Activated gamma-delta T cell treated with Interleukin-2 at 50 U/mL for 16 hours (primary cell): ENCODE measurements at places on chromosomes 12 and 14.

DNA sequence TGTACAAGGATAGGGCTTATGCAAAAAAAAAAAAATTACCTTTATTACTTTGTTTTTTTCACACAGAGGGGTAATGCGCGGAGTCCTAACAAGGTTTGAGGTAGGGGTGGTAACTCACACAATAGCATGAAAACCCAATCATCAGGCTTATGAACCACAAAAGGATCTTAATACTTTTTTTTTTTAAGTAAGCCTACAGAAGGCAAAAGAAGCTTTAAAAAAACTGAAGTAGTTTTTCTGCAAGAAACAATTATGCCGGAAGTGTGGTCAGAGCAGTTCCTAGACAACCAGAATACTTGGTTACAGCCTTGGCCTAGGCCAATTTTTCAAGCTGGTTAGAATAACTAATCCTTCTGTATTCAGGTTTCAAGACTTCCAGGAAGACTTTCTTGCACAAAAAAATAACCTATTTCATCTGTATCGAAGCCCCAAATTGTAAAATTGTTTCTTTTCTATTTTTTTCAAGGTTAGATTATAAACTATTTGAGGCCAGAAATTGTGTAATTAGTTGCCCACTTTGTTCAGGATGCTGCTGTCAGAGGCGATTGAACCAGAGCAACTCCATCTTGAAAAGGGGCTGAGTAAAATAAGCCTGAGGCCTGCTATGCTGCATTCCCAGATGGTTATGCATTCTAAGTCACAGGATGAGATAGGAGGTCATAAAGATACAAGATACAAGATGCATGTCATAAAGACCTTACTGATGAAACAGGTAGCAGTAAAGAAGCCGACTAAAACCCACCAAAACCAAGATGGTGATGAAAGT, 1.8 kb upstream of the GNS start:
- no peak for DNase-seq

- no peak for DNase-seq
These were observed 46.1 kb downstream of the CPM start for GRCh38 chr12:68886636-68887572.

DNA sequence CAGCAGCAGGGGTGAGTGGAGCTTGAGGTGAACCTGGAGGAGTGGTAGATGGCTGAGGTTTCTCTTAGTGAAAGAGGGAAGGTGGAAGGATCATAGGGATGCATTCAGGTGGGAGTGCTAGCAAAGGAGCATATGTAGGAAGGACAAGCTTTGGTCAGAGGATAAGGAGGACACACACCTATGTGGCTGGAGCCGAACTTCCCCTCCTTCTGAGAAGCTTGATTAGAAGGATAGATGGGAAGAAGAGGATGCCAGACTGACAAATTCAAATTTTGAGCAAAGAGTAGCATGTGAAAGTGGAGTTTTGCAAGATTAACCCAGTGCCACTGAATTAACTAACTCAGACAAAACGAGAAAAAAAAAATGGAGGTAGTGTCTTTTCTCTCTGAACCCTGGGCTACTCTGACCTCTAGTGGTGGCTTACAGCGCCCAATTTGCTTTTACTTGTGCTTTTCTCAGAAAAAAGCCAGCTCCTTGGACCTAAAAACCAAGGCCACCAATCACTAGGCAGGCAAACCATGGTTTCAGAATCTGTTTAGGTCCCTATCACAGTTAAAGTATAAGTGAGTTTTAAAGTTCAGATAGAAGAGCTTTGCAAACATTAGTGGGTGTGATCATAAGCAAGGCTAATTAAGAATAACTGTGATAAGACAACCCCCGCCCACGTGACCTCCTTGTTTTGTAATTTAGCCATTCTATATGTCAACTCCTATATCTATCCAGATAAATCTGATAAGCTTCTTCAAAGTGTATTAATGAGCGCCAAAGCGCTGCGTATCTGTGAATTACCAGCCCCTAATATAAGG, 15.5 kb downstream of the EMP1 start:
- peak; percentile 72 for DNase-seq

DNA sequence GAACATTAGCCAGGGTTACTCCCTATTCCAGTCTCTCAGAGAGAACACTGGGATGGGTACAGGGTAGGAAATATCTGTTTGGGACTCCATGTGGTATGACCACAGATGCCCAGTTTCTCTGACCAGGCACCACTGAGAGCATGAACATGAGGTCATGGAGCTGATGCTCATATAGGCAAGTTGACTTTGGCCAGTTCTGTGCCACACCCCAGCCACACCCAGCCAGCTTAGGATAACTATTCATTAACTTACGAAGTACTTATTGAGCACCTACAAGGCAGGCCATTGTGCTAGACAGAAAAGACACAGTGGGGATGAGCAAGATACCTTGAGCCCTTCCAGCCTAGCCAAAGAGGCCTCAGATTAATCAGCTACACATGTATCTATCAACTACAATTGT, 262.5 kb downstream of the DPF3 start:
- no peak for DNase-seq

- no peak for DNase-seq
These were observed 183.8 kb downstream of the FOXA1 start for GRCh38 chr14:37411079-37411735.

- no peak for DNase-seq
These were observed 268.1 kb downstream of the CACNA1C start for GRCh38 chr12:2320841-2321240.

- no peak for DNase-seq
These were observed 261.4 kb downstream of the BTG1 start for GRCh38 chr12:91884230-91884629.

GRCh38 chr14:21163871-21164291, 8.0 kb upstream of the OR5AU1 start:
- DNase-seq: no peak

GRCh38 chr12:114431902-114432301, 26.0 kb upstream of the TBX5 start:
- no peak for DNase-seq

DNA sequence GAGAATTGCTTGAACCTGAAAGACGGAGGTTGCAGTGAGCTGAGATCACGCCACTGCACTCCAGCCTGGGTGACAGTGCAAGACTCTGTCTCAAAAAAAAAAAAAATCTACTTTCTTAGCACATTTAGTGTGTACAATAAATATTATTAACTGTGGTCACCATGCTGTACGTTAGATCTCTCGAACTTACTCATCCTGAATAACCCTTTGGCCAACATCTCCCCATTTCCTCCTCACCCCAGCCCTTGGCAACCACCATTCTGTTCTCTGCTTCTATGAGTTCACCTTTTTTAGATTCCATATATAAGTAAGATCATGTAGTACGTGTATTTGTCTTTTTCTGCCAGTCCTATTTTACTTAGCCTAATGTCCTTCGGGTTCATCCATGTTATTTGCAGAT, 13.4 kb downstream of the FUT8 start:
- no peak for DNase-seq

DNA sequence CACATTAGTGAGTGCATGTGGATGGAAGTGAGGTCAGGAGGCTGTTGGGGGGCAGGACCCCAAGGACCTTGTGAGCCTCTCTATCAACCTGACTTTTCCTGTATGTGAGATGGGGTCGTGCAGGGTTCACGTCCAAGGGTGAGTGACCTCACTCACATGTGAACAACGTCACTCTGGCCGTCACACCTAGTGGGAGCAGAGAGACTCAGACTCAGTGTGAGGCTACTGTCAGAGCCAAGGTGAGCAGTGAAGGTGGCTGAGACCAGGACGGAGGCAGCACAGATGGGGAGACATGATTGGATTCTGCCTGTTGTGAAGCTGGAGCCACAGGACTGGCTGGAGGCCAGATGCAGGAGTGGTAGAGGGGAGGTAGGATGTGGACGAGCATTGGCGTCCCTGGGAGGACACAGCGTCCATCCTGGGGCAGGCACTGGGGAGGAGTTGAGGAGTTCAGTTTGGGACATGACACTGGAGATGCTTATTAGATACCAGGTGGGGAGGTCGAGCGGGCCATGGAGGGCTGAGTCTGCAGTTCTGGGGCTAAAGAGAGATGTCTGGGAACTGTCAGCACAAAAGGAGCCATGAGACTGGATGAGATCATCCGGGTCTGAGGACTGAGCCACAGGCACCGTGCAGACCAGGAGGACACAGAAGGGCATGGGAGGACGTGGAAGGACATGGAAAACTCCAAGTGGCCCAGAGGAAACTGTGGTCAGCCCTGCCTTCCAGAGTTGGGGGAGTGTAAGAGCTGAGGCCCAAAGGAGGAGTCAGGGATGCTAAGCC, 92.8 kb downstream of the LGMN start:
- DNase-seq: no peak

- no peak for DNase-seq
These were observed 105.0 kb upstream of the TMTC1 start for GRCh38 chr12:29888777-29889176.

- no peak for DNase-seq
These were observed 7.2 kb downstream of the ADAM20 start for GRCh38 chr14:70527501-70528105.

DNA sequence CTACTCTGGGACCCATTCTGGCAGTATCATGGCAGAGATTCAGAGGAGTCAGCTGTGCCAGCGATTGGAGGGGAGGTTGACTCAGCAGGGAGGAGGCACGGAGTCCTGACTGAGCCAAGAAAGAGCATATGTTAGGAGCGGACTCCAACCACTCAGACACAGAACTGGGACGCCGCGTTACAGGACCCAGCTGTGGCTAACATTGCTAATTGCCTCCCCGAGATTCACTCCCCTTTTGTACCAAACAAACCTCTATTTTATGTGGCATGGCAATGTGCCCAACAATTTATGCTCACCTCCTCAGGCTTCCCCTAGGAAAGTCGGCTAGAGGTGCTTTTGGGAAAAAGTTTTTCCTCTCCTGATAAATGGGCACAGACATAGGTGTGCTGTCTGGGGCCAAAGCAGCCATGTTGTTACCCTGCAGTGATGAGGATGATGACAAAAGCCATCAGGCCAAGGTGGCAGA, 15.2 kb upstream of the CLIP1 start:
- no peak for DNase-seq

- no peak for DNase-seq
These were observed 10.9 kb downstream of the TNS2 start for GRCh38 chr12:53060721-53061276.

DNA sequence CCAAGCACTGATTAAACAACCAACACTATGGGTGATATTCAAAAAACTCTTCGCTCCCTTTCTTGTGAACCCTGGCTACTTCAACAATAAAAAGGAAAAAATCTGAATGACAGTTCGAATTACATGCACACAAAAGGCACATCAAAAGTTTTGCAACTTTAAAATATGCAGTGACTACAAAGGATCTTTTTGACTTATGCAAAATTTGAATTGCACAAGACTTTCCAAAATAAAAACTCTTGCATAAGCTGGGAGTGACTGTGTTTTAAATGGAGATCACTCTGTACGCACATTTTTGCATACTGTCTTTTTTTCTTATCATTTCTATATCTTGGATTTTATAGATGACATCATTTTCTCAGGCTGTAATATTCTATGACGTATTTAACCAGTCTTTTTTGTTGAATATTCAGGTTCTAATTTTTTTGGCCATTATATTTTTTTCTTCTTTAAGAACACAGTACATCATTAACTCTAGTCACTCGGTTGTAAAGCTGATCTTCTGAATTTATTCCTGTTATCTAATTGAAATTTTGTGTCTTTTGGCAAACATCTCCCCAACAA, 667.6 kb upstream of the TBX3 start:
- no peak for DNase-seq

DNA sequence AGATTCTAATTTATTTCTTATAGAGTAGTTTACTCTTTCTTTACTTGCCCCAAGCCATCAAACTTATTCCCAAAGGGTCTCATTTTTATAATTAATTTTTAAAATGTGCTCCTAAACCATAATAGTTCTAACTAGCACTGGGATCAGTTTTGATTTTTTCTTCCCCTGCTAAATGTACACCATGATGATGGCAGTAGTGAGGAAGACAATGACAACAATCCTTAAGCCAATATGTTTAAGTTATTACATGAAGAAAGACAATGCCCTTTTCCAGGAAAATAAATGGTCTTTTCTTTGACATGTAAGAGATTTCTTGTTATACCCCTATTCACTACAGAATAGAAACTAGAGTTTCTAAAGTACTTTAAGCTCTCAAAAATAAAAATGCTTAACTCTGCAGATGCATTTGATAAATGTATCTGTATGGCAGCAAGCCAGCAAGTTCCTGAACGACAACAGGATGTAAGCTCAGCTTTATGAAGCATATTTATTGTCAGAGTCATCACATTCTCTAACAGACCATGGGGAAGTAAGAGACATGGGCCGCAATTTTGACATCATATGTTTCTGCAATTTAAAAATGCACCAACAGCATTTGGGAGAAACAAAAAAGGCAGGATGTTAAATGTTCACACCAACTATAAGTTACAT, 36.0 kb upstream of the SNX6 start:
- peak; percentile 7 for DNase-seq

DNA sequence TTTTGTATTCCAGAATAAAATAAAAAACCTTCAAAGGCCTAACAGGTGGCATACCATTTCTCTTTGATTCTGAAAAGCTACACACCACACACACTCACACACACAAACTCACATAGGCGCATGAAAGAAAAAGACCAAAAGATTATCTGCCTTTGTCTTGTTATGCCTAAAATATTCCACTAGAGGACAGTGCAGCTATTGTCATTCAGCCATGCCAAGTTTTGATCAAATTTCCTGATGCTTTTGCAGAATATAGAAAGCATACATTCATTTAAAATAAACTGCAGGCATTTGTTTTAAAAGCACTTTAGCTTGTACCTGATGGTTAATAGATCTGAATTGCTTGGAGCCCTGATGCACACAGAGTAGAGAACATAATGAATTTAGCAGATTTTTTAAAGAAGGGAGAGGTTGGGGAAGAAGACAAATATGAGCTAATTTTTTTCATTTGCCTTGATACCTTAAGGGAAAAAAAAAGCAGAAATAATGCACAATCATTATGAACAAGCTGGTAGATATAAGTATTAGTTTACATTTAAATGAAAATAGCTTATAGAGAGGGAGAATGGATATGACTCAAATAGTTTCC, 1766.9 kb upstream of the SEL1L start:
- no peak for DNase-seq

- DNase-seq: no peak
These were observed 39.0 kb downstream of the BAZ2A start for GRCh38 chr12:56591126-56591525.

GRCh38 chr14:65550779-65551643, 138.5 kb downstream of the FUT8 start:
- DNase-seq: no peak

DNA sequence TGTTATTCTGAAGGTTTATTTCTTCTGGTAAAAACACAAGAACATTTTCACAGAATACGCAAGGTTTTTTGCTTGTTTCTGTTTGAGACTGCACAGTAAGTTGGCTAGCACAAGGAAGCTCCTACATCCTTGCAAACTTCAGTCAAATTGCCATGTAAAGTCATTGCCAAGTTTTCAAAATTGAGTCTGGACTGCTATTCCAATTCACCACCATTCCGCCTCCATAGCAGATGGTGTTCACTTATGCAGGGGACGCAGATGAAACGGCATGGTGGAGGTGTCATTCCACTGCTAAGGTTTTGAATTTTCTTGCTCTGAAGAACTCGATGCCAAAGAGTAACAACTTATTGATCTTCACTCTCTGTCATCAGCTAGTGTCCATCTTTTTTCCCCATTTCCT, 303.9 kb upstream of the SYT1 start:
- DNase-seq: no peak

- DNase-seq: no peak
These were observed 24.3 kb downstream of the NCKAP5L start for GRCh38 chr12:49803693-49804450.
